ENCODE measurements at places on chromosomes 12 and 14.

DNA sequence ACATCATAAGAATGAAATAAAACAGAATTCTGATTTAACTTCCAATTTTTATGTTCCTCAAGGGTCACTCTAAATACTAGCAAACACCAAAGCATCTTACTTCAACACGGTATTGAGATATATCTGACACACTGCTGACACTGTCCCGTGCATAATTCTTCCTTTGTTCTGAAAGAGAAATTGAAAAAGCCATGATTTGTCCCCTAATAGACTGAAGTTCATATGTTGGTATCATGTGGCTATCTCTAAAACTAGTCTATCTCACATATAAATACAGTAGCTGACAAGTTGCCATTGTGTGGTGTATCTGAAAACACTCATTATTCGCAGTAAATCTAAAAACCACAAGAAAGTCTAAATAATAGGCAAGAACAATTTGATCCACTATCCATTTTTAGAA lies 118.4 kb downstream of the EPS8 start:
- DNase-seq = no peak

DNA sequence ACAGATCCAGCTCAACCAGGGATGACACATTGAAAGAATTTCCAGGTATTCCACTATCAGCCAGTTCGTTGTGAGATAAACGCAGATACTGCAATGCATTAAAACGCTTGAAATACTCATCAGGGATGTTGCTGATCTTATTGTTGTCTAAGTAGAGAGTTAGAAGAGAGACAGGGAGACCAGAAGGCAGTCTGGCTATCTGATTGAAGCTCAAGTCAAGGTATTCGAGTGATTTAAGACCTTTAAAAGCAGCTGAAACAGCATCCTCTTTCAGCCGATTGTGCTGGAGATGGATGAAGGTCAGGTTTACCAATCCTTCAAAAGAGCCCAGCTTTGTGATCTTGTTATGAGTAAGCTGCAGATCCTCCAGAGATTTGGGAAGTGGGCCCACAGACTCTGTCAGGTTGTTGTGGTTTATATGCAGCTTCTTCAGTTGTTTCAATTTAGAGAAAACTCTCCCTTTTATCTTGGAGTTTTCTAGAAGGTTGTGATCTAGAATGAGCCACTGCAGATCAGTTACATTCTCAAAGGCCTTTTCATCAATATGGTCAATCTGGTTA lies 3.0 kb downstream of the LUM start:
- peak; percentile 59 for DNase-seq

GRCh38 chr14:62168564-62169155 lies 406.4 kb downstream of the SNAPC1 start:
- no peak for DNase-seq

- no peak for DNase-seq
Measured at GRCh38 chr14:50008562-50008961, 107.8 kb downstream of the VCPKMT start.

DNA sequence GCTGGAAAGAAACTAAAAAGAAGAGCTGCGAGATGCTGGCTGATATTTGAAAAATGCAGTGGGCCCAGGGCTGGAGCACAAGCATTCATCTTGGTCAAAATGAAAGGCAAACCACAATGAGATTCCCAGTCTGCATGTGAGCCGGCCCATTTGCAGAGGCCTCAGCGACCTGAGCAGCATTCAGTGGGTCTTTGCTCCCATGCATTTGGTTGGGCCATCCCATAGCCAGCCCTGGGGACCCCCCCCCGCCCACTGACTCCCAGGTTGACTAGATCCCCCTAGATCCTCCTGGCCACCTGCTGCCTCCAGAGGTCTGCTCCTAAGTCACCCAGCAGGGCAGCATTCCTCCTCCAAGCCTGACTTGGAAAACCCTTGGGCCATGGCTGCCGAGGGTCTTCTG lies 59.8 kb downstream of the PRMT8 start:
- DNase-seq = no peak

GRCh38 chr14:106372870-106373652 lies 846.7 kb downstream of the TMEM121 start:
- DNase-seq = no peak

Data from fibroblast of upper back skin (primary cell).